Stimulated activated CD8-positive, alpha-beta memory T cell treated with anti-CD3 and anti-CD28 coated beads, Interleukin-7, amount 100 ng/mL, for 24 hours (primary cell): ENCODE measurements at places on chromosomes 7 and 10.

DNA sequence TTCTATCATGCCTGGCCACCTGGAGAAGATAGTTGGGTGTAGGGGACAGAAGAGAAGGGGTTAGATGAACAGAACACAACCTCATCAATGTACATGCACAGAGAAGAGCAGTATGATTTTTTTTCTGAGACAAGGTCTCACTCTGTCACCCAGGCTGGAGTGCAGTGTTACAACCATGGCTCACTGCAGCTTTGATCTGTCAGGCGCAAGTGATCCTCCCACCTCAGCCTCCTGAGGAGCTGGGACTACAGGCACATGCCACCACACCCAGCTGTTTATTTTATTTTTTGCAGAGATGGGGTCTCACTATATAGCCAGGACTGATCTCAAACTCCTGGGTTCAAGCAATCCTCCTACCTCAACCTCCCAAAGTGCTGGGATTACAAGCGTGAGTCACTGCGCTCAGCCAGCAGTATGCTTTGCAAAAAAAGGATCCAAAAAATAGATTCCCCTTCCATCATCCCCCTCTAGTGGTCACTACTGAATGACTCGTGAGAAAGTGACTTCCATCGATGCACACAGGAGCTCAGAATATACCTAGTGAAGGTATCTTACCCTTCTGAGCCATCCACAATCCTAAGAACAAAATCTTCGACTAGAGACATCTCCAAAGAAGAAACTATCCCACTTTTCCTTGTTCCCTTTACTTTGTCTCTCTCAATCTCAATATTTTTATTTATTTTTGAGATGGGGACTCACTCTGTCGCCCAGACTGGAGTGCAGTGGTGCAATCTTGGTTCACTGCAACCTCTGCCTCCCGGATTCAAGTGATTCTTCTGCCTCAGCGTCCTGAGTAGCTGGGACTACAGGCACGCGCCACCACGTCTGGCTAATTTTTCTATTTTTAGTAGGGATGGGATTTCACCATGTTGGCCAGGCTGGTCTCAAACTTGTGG lies 21.0 kb downstream of the ZCWPW1 start:
- no peak for DNase-seq

DNA sequence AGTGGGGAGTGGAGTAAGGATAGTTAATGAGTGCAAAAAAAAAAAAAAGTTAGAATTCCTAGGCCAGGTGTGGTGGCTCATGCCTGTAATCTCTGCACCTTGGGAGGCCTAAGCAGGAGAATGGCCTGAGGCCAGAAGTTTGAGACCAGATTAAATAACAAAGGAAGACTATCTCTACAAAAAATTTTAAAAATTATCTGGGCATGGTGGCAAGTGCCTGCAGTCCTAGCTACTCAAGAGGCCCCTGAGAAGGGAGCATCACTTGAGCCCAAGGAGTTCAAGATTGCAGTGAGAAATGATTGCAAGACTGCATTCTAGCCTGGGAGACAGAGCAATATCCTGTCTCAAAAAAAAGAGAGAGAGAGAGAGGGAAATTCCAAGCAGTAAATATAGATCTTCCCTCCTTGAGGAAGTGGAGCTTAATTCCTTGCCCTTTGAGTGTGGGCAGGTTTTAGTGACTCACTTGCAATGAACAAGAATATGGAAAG lies 19.5 kb upstream of the CSTF2T start:
- DNase-seq = no peak

- DNase-seq = no peak
These were observed 297.0 kb downstream of the CCDC3 start for GRCh38 chr10:12704488-12704887.

GRCh38 chr7:50684011-50684712 lies 98.5 kb downstream of the GRB10 start:
- no peak for DNase-seq

- no peak for DNase-seq
These were observed 9.4 kb downstream of the CLDN12 start for GRCh38 chr7:90412458-90413184.

- DNase-seq = no peak
These were observed 34.1 kb upstream of the PPP2R2D start for GRCh38 chr10:131866673-131867072.
